LNCaP clone FGC (cell line): ENCODE measurements at places on chromosomes 1 and 21.

- DNase-seq: no peak
Measured at GRCh38 chr1:194952171-194952570, 1656.1 kb downstream of the KCNT2 start.

- no peak for DNase-seq
Measured at GRCh38 chr1:94265906-94266305, 28.5 kb upstream of the ARHGAP29 start.

- no peak for DNase-seq
Measured at GRCh38 chr1:199612976-199613774, 414.3 kb upstream of the NR5A2 start.

DNA sequence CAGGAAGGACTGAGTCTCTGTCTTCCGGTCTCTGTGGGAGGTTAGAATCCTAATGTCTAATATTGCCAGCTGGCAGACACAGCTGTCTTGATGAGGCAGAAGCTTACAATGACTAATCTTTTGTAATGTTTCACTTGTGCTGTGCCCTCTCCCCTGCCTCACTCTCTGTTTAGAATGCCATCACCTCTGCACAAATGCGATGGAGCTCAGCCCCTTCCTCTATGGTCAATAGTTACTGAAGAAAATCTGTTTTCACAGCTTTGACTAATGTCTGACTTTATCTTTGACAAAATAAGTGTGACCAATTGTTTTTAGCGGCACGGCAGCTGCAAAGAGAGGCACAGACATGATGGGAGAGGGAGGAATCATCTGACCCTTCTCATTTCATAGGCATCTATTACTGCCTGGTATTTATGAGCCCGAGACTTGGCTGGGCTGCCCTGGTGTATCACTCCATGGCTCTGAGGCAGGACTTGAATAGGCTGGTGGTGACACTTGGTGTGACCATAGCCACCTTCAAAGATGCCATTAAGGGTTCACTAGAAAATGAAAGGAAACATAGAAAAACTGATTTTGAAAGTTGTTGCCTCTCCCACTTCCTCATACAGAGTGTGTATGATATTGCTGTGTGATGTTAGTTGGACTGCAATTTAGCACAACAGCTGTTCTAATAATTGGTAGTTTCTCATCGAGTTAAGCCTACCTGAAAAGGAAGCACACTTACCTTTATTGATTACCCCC lies 163.2 kb upstream of the NBPF11 start:
- DNase-seq: no peak

DNA sequence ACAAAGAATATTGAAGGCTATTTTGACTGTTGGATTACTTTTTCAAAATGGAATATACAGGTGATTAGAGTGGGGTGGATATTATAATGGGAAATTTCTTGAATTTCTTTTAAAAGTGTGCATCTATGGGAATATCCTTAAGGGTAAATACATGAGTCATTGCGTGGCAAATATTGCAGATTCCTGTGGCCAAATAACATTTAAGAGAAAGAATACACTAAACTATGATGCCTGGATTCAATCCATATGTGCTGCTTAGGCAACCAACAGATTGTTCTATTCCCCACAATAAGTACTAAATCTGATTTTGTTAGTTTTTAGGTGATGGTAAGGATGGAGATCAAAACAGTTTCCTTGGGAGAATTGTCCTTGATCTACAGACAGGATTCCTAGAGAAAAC lies 119.5 kb downstream of the HMCN1 start:
- no peak for DNase-seq

DNA sequence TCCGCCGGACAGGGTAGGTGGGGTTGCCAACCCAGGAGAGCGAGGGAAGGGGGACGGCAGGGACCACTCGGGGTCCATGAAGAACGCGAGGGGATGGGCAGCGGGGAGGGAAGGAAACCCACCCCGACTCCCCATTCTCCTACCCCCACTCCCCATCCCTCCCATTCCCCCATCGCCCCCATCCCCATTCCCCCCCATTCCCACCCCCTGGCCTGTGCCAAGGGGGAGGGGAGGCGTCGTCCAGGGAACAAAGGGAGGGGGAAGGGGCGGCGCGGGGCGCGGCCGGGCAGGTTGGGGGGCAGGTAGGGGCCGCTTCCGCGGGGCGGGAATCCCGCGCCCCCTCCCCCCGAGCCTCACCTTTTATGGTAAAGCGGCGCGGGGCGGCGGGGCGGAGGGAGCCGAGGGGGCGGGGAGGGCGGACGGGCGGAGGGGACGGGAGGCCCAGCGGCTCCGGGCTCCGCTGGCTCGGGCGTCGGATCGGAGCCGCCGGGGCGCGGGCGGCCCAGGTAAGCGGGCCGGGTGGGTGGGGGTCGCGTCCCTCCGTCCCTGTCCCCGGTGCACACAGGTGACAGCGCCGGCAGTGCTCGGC lies at the start of gene FBLIM1:
Gene FBLIM1 (plus strand): TSS at position 453 of the 589 bp plus-strand sequence. CDS start 6,189 bp downstream, outside the sequence.
- DNase-seq: no peak

- no peak for DNase-seq
Measured at GRCh38 chr1:71223641-71224340, 143.0 kb upstream of the ZRANB2 start.

DNA sequence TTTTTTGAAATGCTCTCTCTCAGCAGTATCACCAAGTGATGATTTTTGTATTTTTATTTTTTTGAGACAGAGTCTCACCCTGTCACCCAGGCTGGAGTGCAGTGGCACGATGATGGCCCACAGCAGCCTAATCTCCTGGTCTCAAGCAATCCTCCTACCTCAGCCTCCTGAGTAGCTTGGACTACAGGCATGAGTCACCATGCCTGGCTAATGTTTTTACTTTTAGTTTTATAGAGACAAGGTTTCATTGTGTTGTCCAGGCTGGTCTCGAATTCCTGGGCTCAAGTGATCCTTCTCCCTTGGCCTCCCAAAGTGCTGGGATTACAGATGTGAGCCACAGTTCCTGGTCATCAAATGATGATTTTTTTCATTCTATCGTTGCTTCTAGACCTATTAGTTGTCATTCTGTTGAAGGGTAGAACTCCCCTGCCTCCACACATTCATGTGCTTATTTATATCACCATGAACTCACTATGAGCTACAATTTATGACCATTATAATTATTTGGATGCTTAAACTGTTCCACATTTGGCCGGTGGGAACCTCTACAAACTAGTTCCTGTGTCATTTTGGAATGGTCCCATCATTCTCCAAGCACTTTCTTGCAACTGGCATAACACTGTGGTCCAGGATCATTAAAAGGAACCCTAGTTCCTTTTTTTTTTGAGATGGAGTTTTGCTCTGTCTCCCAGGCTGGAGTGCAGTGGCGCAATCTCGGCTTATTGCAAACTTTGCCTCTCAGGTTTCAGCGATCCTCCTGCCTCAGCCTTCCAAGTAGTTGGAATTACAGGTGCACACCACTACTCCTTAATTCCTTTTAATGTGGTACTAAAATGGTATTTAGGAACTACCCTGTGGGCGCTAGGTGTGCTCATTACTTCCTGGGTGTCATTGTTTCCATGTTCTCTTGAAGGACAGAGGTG lies 20.2 kb upstream of the TOR3A start:
- no peak for DNase-seq

- DNase-seq: no peak
Measured at GRCh38 chr1:9805006-9805508, 18.7 kb downstream of the CLSTN1 start.

DNA sequence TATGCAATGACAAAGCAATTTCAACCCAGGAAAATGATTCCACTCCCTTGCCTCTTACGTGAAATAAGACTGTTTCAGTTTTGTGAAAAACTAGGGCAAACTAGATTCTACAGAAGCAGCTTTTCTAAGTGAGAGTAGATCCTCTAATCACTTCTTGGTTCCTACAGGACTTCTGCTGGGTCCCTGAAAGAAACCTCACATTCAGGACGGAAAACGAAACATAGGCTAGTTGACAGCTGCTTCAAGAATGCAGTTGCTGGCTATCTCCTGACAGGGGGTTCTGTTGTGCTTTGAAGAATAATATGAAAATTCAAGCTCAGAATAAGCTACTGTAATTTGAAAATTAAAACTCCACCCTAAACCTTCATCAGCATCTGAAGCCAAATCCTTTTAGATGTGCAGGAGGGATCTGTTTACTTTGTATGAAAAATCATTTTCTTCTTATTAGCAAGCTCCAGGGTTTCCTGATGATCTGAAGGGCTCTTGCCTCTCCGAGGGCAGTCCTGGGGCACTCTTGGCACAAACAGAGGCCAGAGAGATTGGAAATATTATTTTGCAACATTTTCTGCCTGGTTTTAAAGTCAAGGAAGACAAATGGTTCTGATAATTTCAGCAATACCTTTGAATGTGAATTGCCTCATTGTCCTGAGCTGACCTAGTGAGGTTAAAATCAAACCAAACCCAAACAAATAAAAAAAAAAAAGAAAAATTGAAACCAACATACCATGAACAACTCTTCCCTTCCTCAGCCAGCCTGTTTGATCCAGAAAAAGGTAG lies 55.0 kb downstream of the NTMT2 start:
- DNase-seq: no peak

DNA sequence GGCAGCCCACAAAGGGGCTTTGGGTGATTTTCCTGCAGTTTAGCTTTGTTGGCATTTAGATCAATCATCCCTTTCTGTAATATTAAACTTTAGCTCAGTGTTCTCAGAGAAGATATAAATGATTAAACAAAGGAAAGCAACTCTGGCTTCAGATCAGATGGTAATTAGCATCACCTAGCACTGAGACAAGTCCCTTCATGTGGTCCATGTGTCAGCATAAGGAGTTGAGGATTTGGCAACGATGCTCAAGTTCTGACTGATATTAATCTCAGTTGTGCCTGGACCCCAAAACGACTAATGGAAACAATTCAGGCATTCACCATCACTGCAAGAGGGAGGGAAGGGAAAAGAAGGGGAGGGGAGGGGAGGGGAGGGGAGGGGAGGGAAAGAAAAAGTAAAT lies 60.4 kb downstream of the SEC16B start:
- no peak for DNase-seq

DNA sequence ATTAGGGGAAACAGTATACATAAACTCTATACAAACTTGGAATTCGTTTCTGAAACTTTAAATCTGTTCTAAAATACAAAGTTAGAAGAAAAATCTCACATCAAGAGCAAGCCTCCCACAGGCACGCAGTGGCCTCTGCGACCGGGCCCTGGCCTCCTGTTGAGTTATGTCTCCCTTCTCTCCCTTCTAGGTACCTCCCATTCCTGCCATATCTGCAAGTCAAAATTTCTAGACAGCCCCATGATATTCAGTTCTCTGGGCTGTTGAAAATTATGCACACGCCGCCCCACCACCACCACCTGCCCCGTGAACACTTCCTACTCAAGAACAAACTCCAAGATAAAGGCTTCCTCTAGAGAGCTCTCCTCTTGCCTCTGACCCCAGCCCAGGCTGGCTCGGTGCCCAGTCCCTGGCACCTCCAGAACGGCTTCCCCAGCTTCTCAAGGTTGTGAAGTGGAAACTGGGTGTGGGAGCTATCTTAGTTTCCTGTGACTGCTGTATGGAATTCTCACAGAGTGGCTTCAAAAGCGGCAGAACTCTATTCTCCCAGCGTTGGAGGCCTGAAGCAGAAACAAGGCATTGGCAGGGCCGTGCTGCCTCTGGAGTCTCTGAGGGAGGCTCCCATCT lies 37.7 kb upstream of the LRP8 start:
- DNase-seq: no peak

DNA sequence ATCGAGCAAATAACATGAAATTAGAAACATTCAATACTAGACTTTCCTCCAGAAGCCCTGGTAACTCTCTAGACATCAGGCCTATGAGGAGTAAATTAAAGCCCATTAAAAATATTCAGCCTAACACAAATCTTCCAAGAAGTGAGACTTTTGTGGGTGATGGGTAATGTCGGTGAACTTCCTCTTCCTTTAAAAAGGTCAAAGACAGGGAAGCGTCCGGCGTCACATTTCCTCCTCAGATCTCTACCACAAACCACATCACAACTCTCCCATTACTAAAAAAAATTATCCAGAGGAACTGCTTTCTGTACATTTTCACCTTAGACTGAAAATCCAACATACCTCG lies 1.4 kb downstream of the EIF4G3 start:
- no peak for DNase-seq

- DNase-seq: no peak
Measured at GRCh38 chr1:203196371-203196770, 9.9 kb upstream of the CHI3L1 start.

- no peak for DNase-seq
Measured at GRCh38 chr1:15459771-15460707, 3.5 kb downstream of the CELA2A start.

DNA sequence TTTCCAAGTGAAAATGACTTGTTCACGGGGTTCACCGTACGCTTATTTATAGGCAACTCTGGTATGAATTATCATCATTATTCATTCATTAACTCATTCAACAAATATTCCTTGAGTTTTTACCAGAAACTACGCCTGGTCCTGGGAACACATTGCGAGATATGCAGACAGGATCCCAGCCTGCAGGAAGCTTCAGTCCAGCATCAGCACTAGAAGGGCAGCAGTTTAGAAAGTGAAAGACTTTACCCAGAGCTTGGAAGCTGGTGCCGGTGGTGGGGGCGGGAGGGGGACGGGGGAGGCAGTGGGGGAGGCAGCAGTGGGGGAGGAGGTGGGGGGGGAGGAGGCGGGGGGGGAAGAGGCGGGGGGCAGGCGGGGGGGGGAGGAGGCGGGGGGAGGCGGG lies 55.9 kb downstream of the SETD4 start:
- DNase-seq: no peak

- no peak for DNase-seq
Measured at GRCh38 chr1:36276688-36277087, 29.5 kb upstream of the SH3D21 start.

GRCh38 chr1:25037174-25038074 lies 107.3 kb upstream of the RUNX3 start:
- no peak for DNase-seq

- no peak for DNase-seq
Measured at GRCh38 chr1:14545422-14546025, 53.0 kb upstream of the KAZN start.

DNA sequence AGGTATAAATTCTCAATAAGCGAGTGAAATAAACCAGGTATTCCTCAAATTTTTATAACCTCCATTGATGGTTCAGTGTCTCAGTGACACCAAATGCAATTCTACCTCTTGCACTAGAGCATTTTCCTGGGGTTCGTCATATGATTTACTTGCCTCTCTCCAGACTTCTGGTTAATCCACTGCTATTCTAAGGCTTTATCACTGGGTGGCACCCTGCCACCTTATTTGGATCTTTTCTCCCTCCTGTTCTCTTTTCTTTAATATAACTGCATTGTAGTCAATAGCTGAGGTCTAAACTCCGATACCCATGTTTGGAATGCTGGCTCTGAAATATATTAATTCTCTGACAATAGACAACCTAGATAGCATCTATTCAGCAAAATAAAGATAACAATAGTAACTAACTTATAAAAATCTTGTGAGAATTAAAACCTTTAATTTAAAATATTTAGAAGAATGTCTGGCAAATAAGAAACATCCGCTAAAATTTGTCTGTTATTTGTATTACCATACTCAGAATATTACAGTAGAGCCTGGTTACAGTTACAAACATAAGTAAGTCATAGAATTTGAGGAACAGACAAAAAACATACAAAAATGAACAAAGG lies 436.4 kb downstream of the PLA2G4A start:
- peak; percentile 76 for DNase-seq

DNA sequence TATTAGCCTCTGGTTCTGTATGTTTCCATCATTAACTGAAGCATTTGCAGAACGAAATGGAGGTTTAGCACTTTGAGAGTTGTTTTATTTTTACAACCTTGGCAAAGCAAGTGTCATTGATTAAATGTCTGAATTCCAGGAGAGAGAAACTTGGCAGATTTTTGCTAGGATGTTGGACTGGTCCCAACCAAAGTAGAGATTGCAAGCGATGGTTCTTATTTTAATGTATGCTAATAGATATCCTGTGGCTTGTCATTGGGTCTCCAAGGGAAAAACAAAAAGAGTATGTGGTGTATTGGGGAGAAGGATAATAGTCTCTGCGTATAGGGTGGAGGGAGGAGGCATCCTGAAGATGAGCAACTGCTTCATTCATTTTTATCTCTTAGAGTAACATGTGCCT lies 457.2 kb upstream of the RUNX1 start:
- no peak for DNase-seq
